Cortex of kidney (tissue), 1 donor: ENCODE measurements at places on chromosomes 2 and 18.

- no peak for DNase-seq
Measured at GRCh38 chr18:69840445-69840844, 107.2 kb downstream of the CD226 start.

DNA sequence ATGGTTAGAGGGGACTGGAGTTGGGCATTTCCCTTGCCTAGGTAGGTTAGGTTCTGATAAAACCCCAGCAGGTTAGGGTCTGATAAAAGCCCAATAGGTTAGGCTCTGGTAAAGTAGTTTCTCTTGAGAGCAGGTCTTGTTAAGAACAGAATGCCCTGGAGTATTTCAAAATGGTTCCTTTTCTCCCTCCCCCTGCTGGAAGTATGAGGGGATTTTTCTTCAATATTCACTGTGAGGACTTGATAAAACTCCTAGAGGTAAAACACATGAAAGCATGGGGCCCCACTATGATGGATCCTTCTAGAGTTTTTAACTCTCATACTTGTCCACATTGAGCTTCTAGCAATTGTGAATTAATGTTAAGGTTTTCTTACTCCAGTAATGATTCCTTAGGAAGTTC lies 27.6 kb downstream of the ANKAR start:
- no peak for DNase-seq

GRCh38 chr2:201932511-201932910 lies 101.1 kb upstream of the FZD7 start:
- DNase-seq: no peak

- DNase-seq: no peak
Measured at GRCh38 chr2:30729031-30729430, 78.2 kb downstream of the CAPN13 start.

- DNase-seq: no peak
Measured at GRCh38 chr2:7265286-7265685, 348.1 kb downstream of the RNF144A start.

DNA sequence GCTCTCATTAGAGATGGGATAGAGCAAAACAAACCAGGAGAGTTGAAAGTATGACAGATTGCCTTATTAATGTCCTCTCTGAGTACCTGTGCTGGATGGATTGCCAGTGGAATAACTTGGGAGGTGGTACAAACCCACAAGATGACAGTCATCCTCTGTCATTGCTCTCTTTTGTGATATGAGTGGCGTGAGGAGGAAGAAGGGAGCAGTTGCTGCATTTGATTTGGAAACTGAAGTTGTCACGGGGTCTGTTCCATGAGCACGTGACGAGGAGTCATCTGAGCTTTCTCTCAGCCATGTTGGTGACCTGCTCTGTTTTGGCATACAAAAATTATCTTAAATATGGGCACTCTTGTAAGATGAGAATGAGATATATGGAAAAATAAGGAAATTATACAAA lies 204.9 kb downstream of the FAM210A start:
- no peak for DNase-seq

DNA sequence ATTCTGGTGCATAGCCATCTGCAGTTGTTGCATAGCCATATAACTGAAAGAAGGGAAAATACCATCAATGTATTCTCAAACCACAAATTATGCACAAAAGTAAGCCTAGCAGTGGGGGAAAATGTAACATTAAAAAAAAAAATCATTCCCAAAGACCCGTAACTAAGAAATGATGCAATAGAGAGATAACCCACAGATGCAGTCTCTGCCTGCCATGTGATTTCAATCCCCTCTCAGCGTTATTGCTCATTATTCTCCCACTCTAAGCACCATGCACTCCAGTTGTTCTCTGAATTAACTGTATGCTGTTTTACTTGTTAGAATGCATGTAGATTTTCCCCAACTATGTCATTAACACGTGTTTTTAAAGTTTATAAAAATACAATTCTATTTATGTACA lies 14.1 kb downstream of the DSC1 start:
- no peak for DNase-seq

- no peak for DNase-seq
Measured at GRCh38 chr2:55314985-55315384, 46.0 kb upstream of the MTIF2 start.

DNA sequence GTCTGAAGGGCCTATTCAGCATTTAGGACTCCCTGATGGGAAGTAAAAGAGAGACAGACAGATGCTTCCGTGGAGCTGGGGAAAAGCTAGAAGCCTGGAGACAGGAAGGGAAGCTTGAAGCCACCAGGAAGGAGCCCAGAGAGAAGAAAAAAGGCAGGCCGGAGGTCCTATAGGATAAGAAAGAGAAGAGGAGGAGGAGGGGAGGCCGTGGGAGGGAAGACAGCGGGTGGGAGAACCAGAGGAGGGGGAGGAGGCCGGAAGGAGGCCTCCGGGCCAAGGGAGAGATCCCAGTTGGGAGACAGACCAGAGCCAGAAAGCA lies 107.1 kb upstream of the PKDCC start:
- DNase-seq: no peak

GRCh38 chr18:54147439-54147838 lies 77.0 kb downstream of the MBD2 start:
- DNase-seq: no peak

DNA sequence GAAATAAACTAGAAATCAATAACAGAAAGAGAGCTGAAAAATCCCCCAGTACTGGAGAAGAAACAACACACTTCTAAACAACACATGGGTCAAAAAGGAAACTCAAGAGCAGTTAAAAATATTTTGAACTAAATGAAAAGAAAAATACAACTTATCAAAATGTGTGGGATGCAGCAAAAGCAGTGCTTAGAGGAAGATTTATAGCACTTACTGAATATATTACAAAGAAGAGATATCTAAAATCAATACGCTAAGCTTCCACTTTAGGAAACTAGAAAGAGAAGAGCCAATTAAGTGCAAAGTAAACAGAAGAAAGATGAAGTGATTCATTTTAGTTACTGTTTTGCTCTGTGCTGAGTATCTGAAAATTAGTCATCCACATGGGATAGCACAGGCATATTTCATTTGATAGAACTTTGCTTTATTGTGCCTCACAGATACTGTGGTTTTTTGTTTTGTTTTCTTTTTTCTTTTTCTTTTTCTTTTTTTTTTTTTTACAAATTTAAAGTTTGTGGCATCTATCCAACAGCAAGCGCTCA lies 17.0 kb downstream of the TGFA start:
- no peak for DNase-seq

DNA sequence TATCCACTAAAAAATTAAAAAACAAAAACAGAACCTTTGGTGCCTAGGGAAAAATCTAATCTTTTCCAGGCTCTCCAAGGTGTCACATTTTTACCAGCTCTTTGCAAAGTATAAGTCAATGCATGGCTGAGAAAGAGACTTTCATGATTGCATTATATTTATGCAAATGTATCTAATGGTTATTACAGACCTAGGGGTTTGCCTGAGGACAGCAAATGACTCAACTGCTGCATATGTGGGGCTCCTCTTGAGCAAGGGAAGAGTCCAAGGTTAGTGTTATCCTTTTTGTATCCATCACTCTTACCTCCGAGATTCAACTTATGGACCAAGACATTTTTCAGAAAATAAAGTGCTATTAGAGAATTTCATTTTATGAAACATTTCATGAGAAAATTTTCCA lies 33.9 kb upstream of the RMP24 start:
- no peak for DNase-seq

- DNase-seq: no peak
Measured at GRCh38 chr2:183665425-183665824, 541.2 kb downstream of the NUP35 start.

DNA sequence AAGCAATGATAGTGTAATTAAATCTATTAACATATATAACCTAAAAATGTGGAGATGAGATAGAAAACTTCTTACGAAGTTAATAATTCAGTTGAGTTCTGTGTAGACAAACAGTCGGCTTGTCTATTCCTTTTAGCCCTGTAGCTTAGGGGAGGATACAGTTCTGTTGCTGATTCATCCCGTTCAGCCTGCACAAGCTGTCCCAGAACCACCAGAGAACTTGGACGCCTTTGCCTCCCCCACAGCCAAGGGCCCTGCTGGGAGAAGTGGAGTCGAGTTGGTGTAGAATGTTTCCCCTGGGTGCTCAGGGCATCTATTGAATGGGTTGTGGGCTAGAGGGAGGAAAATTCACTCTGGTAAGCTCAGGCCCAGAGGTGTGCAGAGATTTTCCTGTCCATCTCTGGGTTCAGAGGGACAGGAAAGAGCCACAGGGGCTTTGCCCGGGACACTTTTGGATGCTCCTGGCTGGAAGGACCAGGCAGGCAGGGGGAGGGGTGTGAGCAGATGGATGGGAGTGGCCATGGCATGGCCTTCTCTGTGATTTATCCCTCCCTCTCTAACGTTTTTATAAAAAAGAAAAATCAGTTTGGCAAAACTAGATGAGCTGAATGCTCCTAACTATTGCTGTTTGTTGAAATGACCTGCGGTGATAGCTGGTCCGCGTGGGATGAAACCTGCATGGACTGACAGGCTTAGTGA lies 42.8 kb upstream of the GALR1 start:
- DNase-seq: no peak

DNA sequence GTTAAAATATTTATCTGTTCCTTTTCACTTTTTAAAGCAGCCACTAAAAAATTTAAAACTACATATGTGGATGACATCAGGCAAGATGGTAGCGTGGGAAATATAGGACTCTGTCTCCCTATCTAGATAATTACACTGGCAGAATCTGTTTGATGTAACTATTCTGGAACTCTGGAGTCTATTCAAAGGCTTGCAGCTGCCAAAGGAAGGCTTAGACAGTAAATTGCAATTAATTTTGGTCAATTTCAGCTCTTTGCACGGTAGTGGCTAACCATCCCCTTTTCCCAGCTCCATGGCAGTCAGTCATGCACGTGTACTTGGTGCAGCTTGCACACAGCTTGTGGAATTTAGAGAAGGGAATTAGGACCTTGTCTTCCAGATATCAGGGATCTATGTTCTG lies 135.2 kb downstream of the RAB3GAP1 start:
- DNase-seq: no peak

DNA sequence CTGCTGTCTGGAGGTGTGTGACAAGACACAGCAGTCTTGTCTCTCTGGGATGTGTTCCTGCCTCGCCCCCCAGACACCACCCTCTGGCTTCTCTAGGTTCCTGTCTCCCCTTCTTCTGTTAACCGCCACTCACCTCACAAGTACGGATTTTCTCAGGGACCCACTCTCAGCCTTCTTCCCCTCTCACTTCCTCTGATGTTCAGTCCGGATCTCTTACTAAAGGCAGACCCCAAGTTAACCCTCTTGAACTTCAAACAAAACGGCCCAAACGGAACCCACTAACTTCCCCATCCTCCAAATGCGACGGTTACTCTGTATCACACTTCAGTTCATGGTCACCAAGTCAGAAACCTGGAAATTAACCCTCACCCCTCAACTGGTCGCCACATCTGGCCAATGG lies 32.0 kb downstream of the B4GALT6 start:
- DNase-seq: no peak

DNA sequence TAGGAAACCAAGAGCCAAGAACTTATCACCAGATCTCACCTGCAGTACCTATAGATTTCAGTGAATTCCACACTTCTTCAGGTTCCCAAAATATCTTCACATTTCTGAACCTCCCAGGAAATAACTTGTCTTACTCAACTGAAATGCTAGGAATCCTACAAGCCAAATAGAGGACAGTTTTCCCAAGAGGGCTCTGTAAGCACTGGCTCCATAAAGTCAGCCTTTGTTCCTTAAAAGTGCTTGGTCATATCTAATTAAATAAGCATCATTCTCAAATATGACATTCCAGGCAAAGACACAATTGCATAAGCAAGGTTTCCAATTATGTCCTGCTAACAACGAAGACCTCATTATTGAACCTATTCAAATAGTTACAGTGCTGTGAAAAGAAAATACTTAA lies 154.6 kb upstream of the MGAT5 start:
- DNase-seq: no peak

- no peak for DNase-seq
Measured at GRCh38 chr2:171201271-171201670, 40.6 kb upstream of the TLK1 start.

- no peak for DNase-seq
Measured at GRCh38 chr2:37149626-37150322, 7.0 kb downstream of the EIF2AK2 start.

GRCh38 chr2:12442476-12442847 lies 274.3 kb upstream of the TRIB2 start:
- DNase-seq: no peak

DNA sequence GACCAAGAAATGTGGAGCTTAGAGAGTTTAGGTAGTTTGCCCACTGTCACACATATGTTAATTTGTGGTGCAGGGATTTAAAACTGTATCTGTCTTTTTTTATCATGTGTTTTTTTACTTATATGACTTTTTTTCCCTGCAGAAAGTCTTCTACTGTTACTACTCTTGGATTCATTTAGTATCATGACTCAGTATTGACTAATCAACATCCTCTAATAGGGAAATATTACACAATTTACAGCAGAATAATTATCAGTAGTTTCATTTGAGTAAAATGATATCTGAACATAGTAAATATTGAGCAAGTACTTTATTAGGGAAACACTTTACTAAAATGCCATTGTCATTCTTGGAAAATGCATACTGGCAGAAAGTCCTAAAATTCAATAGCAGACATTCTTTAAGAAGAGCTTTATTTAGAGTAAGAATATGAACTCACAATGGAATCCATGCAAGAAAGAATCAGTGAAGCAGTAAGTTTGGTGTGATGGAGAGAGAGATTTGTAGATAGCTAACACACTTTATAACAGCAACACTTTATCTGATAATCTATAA lies 425.9 kb upstream of the SLC8A1 start:
- DNase-seq: no peak

GRCh38 chr2:239745386-239746227 lies 279.5 kb downstream of the NDUFA10 start:
- DNase-seq: no peak
